Activated naive CD8-positive, alpha-beta T cell treated with anti-CD3 and anti-CD28 coated beads, Interleukin-2, amount 10 ng/mL, durations not matched to agents 7 days and 5 days (primary cell): ENCODE measurements at places on chromosomes 12 and 14. TPM values are rescaled to one million over a fixed set of nuclear protein-coding genes. Genes with fewer than 3 reads are reported as not detected.

The GNPTAB gene
- total RNA-seq = 91.1 TPM

The BEST3 gene
- total RNA-seq = not detected

The RFLNA gene
- total RNA-seq = not detected

DNA sequence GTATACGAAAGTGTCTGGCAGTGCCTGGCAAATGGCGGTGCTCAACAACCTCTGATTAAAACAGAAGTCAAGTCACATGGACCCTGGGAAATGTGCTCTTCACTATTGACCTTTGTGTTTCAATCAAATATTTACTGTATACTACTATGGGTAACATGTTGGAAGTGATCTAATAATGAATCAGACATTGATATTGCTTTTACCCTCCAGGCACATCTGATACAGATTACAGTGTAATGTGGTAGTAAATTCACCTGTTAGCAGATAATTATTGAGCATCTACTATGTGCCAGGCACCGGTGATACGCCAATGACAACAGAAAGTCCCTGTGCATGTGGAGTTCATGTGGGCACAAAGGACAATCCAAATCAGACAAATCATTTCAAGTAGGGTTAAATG lies 63.1 kb downstream of the STON2 start:
- H3K36me3 ChIP-seq = no peaks in the 10 kb centered on the region
- no peak overlapping the region for H3K4me3 ChIP-seq
- peaks cover 2% of the 10 kb centered on the region for H3K27me3 ChIP-seq
- DNase-seq = no peak

DNA sequence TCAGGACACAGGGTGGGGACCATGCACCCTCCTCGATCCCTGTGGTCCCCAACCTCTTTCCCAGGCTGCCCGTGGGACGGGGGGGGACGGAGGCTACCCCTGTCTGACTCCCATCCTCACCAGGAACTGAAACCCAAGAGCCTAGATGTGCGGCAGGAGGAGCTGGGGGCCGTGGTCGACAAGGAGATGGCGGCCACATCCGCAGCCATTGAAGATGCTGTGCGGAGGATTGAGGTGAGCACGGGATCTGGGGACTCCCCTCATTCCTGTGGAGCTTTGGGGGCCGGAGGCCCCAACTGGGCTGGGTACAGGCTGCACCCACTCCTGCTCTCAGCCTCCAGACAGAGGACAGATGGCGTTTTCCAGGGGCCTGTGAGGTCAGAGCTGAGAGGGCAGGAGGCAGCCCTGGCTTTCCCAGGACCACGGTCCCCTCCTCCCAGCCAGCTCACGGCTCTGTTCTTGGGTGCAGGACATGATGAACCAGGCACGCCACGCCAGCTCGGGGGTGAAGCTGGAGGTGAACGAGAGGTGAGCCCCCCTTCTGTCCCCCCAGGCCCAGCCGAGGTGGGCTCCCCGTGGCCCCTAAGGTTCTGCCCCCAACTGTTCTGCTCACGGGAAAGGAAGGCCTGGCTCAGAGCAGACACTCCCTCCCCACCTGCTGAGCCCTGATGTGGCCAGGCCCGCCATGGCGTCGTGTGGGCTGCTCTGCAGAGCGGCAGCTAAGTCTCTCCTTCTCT lies 24.2 kb downstream of the HIP1R start:
- no peaks in the 10 kb centered on the region for H3K36me3 ChIP-seq
- peaks cover 3% of the 10 kb centered on the region for H3K4me1 ChIP-seq
- DNase-seq = no peak
